ENCODE measurements at places on chromosomes 4 and X.

DNA sequence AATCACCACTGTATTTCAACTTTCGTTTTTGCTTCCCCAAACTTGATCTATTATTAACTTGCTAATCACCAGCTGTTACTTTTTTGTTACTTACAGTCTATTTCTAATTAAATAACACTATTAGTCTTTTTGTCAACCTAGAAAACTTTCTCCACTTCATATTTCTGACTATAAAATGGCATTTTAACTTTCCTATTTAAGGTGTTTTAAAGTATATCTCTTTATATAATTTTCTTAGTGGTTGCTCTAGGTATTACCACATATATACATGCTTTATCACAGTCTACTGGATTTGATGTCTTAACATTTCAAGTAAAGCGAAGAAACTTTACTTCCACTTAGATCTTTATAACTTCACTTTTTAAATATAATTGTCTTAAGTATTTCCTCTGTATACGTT, 421.2 kb downstream of the DCAF12L2 start:
- no peak for DNase-seq

DNA sequence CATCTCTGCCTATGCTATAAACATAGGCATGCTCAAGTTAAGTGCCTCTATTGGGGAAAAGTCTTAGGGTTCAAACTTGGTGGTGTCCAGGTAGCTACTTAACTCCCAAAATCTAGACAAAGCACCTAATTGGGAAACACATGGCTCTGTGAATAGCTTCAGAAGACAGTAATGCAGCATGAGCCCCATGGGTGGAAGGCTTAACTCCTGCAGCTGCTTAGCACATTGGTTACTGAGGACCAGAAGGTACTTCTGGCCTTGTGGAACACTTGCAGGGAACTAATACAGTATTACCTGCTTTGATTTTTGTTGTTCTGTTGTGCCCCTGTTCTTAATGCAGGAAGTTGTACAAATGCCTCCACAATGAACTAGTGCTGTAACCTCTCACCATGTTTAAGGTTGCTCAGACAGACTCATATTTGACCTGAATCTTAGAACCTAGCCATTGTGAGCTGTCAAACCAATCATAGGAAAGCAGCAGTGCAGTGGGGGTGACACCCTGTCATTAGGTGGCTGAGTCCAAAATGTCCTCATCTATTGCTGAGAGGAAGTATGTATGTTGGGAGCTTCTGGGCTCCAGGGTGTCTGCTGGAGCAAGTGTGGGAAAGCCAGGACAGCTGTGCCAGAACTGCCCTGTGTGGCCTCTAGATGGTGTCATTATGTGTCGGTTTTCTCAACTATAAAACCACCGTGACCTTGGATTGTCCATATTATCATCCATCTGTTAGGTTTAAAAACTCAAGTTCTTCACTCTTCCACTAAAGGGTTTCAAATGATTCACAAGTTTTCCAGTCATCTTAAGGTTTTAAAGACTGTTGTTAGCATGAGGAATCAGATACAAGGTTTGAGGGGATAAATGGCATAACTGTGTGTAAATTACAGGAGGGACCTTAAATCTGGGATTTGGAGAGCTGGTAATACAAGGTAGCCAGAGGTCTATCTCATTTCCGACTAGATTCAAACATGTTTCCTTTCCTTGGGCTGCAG, 69.9 kb upstream of the WDR1 start:
- no peak for DNase-seq

DNA sequence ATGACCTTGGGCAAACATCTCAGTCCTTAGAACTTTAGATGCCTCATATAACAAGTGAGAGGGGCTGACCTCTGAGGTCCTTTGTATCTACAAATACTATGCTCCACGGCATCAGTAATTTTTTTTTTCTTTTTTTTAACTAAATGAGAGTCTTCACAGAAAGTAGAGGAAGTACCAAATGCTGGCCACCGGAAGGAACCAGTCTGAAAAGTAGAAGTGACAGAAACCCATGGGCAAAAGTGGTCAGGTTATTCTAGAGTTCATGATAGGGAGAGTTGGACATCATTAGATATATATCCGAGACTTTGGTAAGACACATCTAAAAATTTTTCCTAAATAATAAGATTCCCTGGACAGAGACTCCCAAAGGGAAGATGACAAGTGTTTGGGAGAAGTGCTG, 53.7 kb downstream of the COQ2 start:
- no peak for DNase-seq

- DNase-seq, result no peak
These were observed 29.4 kb upstream of the GYG2 start for GRCh38 chrX:2799369-2799768.

DNA sequence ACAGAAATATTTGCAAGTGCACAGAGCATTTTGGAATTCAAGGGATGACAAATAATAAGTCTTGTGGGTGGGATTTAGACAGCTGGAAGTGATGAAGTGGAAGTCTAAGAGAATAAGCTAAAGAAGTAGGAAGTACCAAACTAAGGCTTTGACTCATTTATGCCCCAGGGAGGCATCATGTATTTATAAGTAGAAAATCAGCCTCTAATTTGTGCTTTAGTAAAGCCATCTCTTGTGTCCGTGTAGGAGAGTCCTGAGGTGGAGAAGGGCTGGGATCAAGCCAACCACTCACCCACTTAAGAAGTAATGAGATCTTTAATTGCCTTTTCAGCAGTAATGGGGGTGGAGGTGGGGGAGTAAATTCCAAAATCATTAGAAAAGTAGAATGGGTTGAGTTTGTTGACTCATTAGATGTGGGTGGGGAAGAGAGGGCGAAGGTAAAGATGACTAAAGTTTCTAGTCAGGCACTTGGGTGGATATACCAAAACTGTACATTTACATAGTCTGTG, 356.7 kb downstream of the STIM2 start:
- no peak for DNase-seq

GRCh38 chr4:26235500-26235899, 85.3 kb upstream of the RBPJ start:
- DNase-seq, result no peak

DNA sequence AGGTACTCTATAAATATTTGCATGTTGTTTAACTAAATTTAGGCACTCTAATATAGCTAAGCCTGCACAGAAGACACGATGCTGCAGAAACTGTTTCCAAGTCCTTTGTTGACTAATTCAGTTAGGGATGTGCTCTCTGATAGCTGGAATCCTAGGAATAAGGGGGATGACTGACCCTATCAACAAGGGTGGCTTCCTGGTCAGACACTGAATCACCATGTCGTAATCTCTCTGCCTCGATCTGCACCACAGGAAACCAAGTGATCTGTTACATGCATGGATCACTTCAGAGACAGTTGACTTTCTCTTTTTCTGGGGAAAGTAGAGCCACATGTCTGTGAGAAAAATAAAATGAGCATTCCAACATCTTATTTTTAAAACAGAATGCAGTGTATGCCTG, 169.1 kb downstream of the GUCY2F start:
- no peak for DNase-seq

DNA sequence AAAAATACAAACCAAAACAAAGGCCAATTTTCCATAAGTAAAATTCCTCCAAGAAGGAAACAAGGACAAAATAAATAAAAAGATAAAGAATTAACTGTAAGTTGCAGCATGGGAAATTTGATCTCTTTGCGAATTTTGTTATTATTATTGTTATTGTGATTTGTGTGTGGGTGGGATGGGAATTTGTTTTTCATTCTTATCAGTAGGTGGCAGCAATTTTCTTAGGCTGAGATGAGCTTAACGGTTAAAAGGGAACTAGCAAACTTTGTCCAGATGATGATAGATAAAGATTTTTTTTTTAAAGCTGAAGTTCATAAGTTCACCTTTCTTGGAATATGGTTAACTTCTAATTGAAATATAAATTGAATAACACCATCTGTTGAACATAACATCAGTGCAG, 83.2 kb upstream of the IL1RAPL2 start:
- DNase-seq, result no peak

DNA sequence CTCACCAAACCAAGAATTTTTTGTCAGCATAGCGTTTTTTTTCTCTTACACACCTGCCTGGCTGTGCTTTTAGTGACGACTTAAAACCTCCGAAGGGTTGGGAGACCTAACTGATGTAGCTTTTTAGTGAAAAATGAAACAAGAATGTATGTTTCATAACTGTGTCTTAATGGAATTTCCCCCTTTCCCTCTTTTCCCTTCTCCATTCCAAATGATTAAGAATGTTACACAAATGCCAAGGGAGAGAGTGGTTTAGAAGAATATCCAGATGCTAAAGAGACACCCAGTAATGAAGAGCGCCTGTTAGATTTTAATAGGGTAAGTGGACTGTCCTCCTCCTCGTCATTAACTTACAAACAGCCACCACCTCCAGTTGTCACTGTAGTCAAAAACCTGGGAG, 33.2 kb upstream of the TBC1D14 start:
- DNase-seq, result no peak

DNA sequence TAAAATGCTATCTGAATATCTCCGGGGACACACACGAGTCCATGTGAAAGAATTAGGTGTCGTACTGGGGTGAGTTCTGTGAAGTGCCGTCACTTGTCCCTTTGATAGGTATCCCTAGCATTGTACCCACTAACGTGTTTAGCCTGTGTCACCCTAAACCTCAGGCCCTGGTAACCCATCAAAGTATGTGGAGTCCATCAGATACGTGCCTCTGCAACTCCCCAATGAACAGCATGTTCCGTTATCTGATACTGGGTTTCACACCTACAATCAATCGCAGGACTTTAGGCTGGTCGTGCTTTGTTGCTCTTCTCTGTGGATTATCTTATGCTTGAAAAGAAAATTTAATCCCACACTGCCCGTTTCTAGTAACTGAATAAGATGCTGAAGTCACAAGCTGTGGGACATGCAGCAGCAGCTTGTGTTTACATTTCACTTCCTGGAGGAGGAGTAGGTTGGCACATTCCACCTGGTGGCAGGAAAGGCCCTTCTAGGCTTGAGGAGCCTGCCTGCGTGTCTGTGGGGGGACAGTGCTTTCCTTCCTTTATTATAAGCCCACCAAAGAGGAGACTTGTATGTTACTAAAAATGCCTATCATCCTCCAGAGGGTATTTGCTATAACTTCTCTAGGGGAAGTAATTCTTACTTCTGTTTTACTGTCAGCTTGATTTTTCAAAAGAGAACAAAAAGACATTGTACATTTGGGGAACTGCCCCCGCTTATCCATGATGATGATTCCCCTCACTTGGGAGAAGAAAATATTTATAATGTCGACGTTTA, 127.2 kb downstream of the FNIP2 start:
- DNase-seq, result no peak

GRCh38 chrX:120504569-120504968, 35.5 kb upstream of the LAMP2 start:
- no peak for DNase-seq

DNA sequence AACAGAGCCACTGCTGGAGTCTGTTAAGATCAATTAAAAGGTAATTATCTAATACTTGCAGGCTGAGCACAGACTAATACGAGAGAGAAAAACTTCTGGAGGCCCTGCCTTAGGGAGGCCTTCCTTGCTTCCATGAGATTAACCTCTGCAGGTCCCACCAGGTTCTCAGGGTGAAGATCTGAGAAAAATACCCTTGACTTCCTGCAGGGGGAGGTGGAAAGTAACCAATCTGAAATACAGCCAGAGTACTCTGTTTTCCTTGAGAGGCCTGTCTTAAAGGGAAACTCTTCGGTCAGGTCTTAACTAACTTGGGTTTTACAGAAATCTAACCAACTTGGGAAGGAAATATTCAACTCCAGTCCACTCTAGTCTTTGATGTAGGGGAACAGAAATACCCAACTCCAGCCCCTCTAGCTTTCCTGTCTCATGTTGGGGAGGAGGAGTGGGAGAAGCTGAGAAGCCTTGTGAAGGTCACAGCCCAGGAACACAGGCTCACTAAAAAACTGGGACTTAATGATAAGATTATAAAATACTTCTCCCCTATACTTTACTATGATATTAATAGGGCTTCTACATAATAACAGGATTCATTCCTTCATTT, 77.1 kb downstream of the TBCK start:
- DNase-seq, result no peak

DNA sequence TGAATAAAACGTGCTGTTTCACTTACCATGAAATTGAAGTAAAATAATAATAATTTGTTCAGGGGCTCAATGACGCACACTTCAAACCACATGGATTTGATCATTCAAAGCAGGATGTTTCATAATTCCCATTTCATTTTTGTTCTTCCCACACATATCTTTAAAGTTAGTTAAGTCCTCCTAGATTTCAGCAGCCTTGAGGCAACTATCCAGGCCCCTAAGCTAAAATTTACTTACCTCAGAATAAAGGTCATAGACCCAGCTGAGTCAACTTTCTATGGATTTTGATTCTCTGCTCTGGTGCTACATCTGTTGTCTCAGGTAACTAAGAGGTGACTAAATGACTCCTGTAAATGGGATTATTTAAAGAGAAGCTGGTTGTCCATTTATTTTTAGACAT, 25.0 kb downstream of the GPR174 start:
- DNase-seq, result no peak

- no peak for DNase-seq
These were observed 270.3 kb downstream of the DTHD1 start for GRCh38 chr4:36551697-36552214.

- no peak for DNase-seq
These were observed 440.3 kb downstream of the ZIC3 start for GRCh38 chrX:138006180-138006579.

- DNase-seq, result no peak
These were observed 135.2 kb downstream of the PDE5A start for GRCh38 chr4:119493419-119493818.

DNA sequence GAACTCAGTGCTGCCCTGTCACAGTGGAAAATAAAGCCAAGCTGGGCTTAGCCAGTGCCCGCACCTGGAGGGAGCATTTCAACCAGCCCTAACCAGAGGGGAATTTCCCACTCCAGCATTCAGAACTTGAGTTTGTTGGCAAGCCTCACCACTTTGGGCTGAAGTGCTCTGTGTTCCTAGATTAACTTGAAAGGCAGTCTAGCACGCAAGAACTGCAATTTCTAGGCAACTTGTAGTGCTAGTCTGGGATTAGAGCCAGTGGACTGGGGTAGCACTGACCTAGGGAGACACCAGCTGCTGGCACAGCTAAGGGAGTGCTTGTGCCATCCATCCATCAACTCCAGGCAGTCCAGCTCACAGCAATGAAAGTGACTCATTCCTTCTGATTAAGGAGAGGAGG, 1060.6 kb upstream of the GRID2 start:
- no peak for DNase-seq

DNA sequence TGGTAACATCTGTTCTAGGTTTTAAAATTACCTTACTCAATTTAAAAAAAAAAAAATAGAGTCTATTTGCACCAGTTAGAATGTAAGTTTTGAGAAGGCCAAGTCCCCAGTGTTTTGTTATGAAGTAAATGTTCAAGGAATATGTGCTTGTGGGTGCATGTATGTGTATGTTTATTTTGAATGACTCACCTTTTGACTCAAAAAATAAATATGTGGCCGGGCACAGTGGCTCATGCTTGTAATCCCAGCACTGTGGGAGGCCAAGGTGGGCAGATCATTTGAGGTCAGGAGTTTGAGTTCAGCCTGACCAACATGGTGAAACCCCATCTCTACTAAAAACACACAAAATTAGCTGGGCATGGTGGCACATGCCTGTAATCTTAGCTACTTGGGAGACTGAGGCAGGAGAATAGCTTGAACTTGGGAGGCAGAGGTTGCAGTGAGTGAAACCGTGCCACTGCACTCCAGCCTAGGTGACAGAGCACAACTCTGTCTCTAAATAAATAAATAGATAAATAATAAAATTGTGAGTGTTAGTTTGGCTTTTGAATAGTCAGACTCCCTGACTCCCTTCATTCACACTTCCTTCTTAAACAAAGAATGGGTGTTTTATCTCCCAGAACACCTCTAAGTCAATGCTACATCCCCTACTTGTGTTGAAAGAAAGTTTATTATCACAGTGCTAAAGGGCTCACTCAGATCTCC, 511.3 kb upstream of the PCDH7 start:
- DNase-seq, result no peak

- DNase-seq, result no peak
These were observed 2.7 kb downstream of the GJB1 start for GRCh38 chrX:71225676-71226075.

GRCh38 chr4:28427306-28428085, 1566.9 kb downstream of the STIM2 start:
- DNase-seq, result no peak

All from right lobe of liver (tissue), 6 donors.